ENCODE measurements at places on chromosomes 5 and 9.

- ATAC-seq = no peak
These were observed 251.2 kb upstream of the RORB start for GRCh38 chr9:74245866-74246497.

GRCh38 chr5:7970816-7971215 is 101.9 kb downstream of the MTRR start:
- ATAC-seq = no peak

DNA sequence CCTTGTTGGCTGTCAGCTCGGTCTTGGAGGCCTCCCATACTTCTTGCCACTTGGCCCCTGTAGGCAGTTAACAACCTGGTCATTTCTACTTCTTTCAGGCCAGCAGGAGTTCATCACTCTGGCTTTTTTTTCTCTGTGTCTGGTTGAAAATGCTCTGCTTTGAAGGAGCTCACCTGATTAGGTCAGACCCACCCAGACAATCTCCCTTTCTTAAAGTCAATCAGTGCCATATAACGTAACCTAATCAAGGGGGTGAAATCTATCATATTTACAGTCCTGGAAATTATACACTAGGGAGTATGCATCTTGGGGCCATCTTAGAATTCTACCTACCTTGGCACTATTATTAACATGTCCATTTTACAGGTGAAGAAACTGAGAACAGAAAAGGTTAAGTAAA is 155.4 kb downstream of the SREK1 start:
- ATAC-seq = no peak

GRCh38 chr5:12367973-12368372 is 463.7 kb upstream of the CTNND2 start:
- ATAC-seq = no peak

Measured in esophagus mucosa (tissue), 1 donor.